ENCODE measurements at places on chromosomes 13 and 19. TPM values are rescaled to one million over a fixed set of nuclear protein-coding genes. Genes with fewer than 3 reads are reported as not detected.

Gene CASP14
- not detected for total RNA-seq

Gene ZNF132
- 0.08 TPM for total RNA-seq

Gene P2RY11
- total RNA-seq, result 8.3 TPM

Gene ZNF582
- 1.1 TPM for total RNA-seq

Gene SKA3
- 14.9 TPM for total RNA-seq

Gene IQCN
- total RNA-seq, result 0.58 TPM

Gene ETFB
- 234 TPM for total RNA-seq

Gene IL12RB1
- not detected for total RNA-seq

Gene TMC4
- total RNA-seq, result 1.1 TPM

Gene SHC2
- 0.77 TPM for total RNA-seq

Gene CD33
- not detected for total RNA-seq

Gene ZNF737
- total RNA-seq, result not detected

All from A549 treated with Hydrocortisone at 1 μM for 4 hours (cell line).